Erythroblast (primary cell): ENCODE measurements at places on chromosomes 6 and 20.
A peak's percentile ranks its signal among the peaks of the same experiment; 100 is the strongest.

DNA sequence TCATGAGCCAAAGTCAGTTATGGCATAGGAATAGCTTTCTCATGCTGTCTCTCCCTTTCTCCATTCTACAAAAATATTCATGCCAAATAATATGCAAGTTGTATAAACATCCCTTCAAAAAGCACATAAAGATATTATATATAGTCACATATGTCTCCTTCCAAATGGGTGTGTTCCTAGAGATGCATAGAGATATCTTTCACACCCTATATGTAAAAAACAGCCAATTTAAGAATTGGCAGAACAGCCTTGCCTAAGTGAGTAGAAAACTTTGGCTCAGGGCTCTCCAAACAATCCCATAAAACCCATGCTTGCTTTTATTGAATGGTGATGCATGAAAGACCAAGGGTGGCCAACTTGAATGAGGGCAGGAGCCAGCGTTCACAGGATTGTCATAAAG lies 274.7 kb upstream of the SUPT3H start:
- DNase-seq = no peak

GRCh38 chr20:29874476-29875202 lies 1382.8 kb upstream of the DEFB115 start:
- DNase-seq = no peak

GRCh38 chr6:125236536-125237327 lies 65.0 kb downstream of the HDDC2 start:
- no peak for DNase-seq

- DNase-seq = peak; percentile 54
Observed at GRCh38 chr6:142207265-142207877, 60.3 kb downstream of the VTA1 start.

GRCh38 chr6:82988930-82989351 lies 76.7 kb downstream of the UBE3D start:
- no peak for DNase-seq

DNA sequence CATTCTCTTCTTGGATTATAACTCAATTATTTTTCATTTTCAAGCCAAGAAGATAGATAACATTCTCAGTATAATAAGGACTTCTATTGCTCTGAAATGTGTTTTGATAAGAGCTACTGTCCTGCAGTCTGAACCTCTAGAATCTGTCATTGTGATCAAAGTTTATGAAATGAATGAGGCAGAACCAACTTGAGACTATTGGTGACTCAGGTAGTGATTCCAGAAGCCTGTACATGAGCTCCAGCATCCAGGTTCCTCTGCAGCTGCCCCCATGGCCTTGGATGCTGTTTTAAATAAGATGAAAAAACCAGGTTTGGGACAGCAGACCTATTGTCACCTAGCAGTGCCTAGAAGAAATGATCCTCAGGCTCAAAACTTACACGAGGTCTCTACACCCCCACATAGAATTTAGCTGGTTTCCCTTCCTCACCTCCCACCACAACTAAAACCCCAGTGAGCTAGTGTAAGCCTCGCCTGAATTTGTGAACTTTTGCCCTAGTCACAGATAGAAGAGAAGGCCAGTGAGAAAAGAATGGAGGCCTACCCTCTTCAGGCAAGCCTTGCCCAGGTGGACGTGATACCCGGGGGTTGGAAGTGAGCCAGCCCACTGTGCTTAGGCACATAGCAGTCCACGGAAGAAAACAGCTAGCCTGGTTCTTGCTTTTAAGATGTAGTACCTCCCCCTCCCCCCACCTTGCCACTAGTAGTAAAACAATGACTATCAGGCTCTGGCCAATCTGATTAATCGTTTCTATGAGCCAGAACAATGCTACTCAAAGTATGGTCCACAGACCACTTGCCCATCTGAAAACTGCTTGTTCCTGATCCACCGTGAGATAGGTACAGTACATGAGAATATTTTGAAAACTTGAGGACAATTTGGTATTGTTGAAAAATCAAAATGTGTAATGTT lies 73.0 kb upstream of the SYNJ2 start:
- peak; percentile 37 for DNase-seq

- peak; percentile 48 for DNase-seq
Observed at GRCh38 chr6:43334466-43335095, 26.0 kb upstream of the CRIP3 start.

- DNase-seq = no peak
Observed at GRCh38 chr6:25630508-25631278, 21.3 kb upstream of the SCGN start.

DNA sequence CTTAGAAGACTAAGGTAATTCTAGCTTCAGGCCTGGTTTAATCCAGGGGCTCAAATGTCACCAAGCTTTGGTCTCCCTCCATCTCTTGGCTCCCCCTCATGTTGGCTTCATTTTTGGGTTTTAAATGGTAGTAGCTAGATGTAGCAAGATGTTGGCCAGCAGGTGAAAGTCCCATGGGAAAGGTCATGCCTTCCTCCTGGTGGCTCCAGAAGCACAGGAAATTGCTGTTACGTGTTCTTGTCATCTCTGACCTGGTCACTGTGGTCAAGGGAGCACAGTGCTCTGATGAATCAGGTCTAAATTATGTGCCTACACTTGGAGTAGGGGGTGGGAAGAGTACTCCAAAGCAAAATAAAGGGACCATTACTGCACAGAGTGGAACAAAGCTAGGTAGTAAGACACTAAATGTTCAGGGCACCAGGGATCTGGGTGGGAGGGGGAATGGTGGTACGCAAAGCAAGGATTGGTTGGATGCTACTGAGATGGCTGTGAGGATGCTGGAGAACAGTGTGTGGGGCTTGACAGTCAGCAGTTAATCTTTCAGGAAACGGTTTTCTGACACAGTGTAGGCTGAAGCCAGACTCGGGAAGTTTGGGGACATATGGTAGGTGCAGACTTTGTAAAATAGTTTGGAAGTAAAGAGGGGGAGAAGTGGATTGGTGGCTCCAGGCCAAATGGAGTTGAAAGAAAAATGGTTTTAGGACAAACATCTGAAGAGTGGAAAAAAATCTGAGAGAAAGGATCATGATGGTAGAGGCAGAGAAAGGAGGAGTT lies 30.1 kb downstream of the CDS2 start:
- no peak for DNase-seq

DNA sequence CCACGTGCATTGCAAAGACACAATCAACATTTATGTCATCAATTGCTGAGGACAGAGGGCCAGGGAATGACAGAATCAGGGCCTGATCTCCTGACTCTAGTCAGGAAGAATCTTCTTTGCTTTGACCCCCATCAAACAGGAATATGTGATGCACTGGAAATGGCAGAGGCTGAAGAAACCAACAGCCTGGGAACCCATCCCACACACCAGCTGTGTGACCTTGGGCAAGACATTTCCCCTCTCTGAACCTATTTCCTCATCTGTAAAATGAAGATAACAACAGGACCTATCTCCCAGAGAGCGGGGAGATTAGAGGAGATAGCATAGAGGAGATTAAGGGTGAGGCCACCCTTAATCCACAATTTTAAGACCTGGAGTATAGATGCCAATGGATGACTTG lies 1.5 kb downstream of the HNF4A start:
- DNase-seq = no peak

GRCh38 chr6:38182426-38182825 lies 362.9 kb downstream of the ZFAND3 start:
- no peak for DNase-seq

- DNase-seq = no peak
Observed at GRCh38 chr20:32535316-32535952, 49.7 kb downstream of the NOL4L start.

GRCh38 chr20:64196847-64197306 lies 32.6 kb downstream of the MYT1 start:
- DNase-seq = no peak

DNA sequence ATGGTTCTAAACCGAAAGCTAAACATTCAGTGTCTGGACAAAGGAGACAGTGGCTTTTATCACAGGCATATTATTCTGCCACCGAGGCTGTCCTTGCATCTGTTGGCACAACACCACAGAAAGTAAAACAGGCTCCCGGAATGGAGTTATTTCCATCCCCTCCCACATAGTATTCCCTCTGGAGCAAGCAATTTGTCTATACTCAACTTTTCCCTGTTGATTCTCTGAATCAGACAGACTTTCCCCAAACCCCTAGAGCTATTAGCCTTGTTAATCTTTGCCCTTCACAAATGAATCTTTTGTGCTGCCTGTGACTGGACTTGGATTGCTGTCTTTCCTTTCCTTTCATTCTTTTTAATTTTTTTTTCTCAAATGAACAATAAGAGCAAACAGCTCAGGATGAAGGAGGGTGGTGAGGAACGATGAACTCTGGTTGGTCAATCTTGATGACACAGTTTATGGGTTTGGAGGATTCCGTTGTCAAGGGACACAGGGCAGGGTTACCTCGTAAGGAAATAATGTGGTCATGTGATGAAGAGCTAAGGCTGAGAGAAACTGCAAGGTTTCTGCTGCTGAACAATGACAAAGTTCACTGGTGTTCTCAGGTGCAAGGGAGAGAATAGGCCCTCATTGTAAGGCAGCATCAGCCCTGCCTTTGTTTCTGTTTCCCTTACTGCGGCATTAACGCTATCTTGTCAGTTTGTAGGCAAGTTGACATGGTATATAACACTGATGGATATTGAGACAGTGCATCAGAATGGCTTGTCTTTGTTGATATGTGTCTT lies 275.0 kb upstream of the BMP2 start:
- DNase-seq = no peak

GRCh38 chr20:1302685-1303541 lies 26.0 kb downstream of the SDCBP2 start:
- DNase-seq = no peak

DNA sequence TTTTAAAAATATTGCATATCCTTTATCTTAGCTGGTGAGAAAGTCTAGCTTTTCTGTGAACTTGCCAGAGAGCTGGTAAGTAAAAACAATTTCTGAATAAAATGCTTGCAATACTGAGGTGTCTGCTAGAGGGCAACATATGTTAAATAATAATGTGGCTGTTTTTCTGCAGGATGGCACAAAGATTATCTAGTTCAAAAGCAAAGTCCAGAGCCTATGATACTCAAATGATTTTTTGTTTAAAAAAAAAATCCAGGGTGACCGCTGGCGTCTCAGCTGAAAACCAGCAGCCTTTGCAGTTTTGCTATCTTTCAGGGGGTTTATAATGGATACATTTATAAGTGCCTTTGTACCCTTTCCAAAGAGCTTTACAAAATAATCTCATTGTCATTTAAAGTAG lies 194.9 kb downstream of the PHACTR1 start:
- peak; percentile 18 for DNase-seq

- no peak for DNase-seq
Observed at GRCh38 chr6:164247106-164247505, 832.6 kb downstream of the QKI start.

DNA sequence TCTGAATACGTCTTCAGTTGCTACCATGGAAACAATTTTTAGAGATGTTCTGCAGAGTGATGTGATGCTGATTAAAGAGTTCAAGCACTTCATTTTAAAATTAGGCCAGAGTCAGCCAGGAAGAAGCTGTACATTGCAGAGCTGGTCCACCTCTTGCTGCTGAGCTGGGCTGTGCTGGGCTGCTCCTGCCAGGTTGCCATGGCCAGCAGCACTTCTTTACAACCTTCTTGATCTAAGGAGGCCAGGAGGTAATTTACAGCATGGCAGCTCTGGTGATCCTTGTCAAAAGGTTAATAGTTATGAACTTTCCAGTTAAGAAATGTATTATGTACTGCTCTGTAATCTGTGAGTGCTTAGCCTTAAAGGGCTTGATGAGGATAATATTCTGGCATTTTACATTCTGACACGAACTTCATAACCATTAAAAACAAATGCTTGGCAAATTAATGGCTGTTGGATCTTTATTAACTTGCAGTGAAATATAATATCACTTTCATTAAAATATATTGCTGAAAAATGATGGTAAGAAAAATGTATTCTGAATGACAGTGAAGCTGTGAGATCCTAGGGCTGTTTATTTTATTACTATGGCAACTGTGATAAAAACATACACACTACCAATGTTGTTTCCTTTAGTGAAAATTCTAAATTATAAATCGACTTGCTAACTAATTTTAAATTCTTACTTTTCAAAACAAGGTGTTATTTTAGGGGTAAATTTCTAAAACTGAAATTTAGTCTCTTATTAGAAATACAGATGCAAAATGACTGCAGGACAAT lies 259.7 kb downstream of the RFPL4B start:
- no peak for DNase-seq

DNA sequence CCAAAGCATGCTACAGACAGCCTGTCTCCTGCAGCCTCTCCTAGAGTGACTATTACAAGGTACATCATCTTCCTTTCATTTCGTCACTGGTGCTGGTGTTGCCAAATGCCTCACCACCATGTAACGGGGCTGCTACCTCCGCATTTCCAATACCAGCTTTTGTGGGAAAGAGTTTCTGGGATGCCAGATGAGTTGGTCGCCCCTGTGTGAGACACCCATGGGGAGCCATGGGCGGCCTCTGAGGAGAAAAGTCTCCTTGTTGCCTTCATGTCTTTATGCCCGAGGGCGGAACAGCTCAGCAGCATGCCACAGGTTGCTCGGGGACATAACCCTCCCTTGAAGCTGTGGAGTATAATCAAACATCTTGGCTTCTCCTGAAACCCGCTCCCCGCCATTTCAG lies 169.6 kb downstream of the THBS2 start:
- DNase-seq = no peak

- no peak for DNase-seq
Observed at GRCh38 chr20:36599912-36600345, 5.7 kb upstream of the RAB5IF start.

DNA sequence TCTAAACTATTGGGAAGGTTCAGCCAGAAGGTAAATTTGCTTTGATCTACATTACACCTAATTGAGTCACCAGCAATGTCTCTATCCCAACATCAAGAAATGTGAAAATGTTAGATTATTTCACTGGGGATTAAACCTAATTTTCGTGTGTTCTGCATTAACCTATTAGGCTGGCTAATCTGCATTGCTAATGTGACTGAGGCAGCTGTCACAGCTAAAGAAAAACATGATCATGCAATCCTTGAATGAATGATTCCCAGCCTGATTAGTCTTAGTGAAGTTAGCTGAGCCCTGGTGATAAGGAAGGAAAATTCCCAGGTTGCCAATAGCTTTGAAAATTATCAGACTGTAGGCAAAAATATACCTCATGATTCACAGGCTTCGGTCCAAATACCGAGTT lies 135.3 kb downstream of the LINC00237 start:
- DNase-seq = no peak

DNA sequence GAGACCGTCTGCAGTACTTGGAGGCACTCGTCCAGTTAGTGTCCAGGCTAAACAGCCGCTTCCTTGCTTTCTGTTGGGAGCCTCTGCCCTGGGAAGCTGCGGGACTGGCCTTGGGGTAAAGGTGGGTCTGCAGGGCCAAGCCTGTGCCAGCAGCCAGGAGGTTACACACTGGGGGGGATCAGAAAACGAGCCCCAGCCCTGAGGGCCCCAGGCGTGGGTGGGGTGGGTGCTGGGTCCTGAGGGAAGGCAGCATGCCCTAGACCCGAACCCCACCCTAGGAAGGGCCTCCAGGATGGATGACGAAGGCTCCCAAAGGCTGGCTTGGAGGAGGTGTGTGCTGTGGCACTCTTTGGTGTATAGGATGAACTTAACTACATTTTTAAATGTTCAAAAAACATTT lies 335.2 kb downstream of the ZFAND3 start:
- no peak for DNase-seq

- DNase-seq = no peak
Observed at GRCh38 chr6:35765739-35766138, 10.7 kb upstream of the CLPSL2 start.

- no peak for DNase-seq
Observed at GRCh38 chr6:80938131-80938530, 814.4 kb downstream of the TENT5A start.
